ENCODE measurements at places on chromosomes 5 and 9.

GRCh38 chr9:114957558-114957957 is 27.2 kb upstream of the TNFSF8 start:
- no peak for DNase-seq

DNA sequence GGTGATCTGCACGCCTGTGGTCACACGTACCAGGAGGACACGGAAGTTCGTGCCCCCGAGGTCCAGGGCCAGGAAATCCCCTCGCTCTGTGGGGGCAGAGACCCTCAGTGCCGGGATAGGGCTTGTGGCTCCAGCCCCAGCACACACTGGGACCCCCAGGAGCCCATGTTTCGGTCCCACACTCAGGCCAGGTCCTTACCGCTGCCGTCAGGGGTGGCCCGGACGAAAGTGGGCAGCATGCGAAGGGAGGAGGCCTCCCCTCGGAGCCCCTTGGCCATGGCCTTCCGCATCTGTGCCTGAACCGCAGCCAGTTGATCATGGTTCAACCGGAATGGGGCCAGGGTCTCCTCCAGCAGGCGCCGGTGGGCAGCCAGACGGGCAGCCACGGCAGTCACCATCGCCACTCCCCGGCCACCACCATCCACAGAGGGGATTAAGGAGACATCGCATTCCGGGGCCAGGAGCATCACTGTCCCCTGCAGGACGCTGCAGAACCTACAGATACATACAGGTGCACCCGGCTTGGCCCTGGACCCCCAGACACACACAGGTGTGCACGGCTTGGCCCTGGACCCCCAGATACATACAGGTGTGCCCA is 11.8 kb downstream of the HK3 start:
- no peak for DNase-seq

DNA sequence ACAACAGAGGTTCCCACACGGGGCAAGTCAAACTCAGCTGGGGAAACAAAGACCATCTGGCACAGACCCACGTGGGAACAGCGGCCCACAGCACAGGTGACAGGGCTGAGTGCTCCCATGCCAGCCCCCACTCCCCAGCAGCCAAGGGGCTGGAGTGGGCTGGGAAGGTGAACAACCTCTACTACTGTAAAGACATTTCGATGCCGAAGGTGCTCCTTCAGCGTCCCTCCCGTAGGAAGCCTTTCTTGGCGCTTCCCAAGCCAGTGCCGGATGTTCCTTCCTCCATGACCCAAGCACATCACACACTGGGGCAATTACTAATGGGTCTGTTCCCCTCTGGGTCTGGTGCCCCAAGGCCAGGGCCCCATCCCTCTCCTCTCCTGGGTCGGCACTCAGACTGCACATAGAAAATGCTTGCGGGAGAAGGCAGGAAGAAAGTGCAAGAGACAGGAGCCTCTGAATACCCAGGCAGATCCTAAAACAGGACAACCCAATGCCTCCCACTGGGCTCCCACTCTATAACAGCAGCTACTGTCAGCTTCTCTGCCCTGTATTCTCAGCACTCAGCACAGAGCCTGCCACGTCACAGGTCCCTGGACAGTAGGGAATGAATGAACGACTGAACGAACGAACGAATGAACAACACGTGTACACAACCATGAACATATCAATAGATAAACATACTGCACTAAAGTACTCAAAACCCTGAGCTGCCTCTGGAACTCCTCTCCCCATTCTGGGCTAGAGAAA is 77.0 kb upstream of the LRRTM2 start:
- DNase-seq = no peak

DNA sequence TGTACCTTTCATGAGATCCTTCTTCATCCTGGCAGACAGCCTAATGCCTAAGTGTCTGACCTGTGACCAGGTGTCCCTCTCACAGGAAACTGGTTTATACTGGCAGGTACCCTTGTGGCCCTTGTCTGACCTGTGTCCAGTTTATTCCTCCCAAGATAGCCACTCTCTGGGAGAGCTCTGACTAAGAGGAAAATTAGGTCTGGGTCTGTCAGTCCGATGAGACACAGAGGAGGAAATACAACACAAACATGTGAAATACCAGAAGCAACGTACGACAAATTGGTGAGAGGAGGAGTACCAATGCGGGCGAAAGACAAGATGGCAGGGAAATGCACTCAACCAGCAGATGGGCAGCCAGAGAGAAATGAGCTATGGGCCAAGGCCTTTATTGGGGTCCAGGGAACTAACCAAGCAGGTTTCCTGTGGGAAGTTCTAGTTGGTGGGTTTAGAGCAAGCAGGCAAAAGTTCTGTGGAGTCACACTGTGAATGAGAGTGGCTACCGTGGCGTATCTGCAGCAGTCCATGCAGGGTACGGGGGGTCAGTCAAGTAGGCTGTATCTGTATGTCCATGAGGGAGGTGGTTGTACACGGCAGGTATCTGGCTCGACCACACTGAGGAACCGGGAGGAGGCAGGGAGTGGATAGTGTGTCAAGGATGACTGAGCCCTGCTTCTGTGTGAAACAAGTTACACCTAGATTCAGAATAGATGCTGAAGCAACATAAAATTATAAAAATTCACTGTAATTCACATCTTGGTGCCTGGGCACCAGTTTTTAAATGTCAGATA is 109.0 kb downstream of the MLLT3 start:
- DNase-seq = no peak

- no peak for DNase-seq
Measured at GRCh38 chr9:1053986-1054425, 3.8 kb downstream of the DMRT2 start.

All from ecto neural progenitor cell (in vitro differentiated cells).